ENCODE measurements at places on chromosomes 12 and 14. TPM values are rescaled to one million over a fixed set of nuclear protein-coding genes. Genes with fewer than 3 reads are reported as not detected.

- no peaks in the 10 kb centered on the region for H3K36me3 ChIP-seq
- DNase-seq = no peak
- H3K4me3 ChIP-seq = no peak overlapping the region
- no peak overlapping the region for H3K27ac ChIP-seq
- H3K27me3 ChIP-seq = no peaks in the 10 kb centered on the region
- no peaks in the 10 kb centered on the region for H3K4me1 ChIP-seq
Measured at GRCh38 chr12:121873216-121873569, 14.5 kb upstream of the HPD start.

TMTC1 gene
- 31.4 TPM for total RNA-seq

DNA sequence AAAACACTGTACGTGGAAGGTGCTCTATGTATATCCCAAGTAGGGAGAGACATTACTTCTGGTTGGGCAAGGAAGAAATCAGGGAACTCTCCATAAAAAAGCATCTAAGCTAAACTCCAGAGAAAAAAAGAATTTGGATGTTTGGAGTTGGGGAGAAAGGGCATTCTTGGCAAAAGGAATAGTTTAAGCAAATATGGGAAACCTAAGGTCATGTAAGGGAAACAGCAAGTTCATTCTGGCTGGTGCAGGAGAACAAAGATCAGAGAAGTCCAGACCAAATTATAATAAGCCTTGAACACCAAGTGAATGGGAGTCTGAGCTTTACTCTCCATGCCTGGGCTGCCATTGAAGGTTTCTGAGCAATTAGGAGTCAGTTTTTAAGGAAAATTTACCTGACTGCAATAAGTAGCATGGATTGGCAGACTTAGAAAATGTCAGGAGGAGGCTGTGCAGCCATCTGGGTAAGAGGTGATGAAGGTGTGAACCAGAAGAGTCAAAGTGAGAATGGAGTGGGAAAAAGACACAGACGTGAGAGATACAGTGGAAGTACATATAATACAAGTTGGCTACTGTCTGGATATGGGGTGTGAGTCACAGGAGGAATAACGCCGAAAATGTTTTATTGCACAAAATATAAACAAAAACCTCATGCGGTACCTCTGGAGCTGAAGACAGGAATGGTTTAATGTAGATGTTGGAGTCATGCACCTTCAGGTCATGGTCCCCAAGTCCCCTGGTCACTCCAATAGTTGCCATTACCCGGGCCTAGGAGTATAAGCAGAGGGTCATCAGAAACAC is 222.6 kb downstream of the MON2 start:
- no peak for DNase-seq
- H3K4me1 ChIP-seq = no peaks in the 10 kb centered on the region
- no peak overlapping the region for H3K27ac ChIP-seq
- H3K36me3 ChIP-seq = no peaks in the 10 kb centered on the region
- no peak overlapping the region for H3K4me3 ChIP-seq

DNA sequence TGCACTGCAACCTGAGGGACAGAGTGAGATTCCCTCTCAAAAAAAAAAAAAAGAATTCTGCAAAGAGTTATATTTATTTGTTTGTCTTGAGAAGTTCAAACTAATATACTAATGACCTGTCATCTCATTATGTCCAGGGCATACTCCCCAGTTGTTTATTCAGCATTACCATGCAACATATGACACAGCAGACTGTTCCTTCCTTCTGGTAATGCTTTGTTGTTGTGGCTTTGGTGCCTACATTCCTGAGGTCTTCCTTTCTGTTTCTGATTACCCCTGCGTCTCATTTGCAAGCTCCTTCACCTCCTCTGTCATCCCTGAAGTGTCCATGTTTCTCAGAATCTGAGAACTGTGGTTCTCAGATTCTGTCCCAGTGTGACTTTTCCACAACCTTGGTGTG is 55.3 kb downstream of the DERA start:
- DNase-seq = no peak
- no peaks in the 10 kb centered on the region for H3K27me3 ChIP-seq
- H3K36me3 ChIP-seq = peaks cover 2% of the 10 kb centered on the region
- H3K4me3 ChIP-seq = no peak overlapping the region
- no peaks in the 10 kb centered on the region for H3K4me1 ChIP-seq

PAPLN gene
- total RNA-seq = 18.0 TPM

FNTB gene
- 17.3 TPM for total RNA-seq

- no peak overlapping the region for H3K27ac ChIP-seq
- DNase-seq = no peak
- no peaks in the 10 kb centered on the region for H3K4me1 ChIP-seq
- H3K27me3 ChIP-seq = no peaks in the 10 kb centered on the region
- no peaks in the 10 kb centered on the region for H3K36me3 ChIP-seq
Measured at GRCh38 chr12:115398311-115398781, 714.4 kb upstream of the TBX3 start.

INSM2 gene
- 0.14 TPM for total RNA-seq

NXPH4 gene
- not detected for total RNA-seq

All from upper lobe of left lung (tissue), 6 donors.